ENCODE measurements at places on chromosomes 11 and 22.

- H3K4me1 ChIP-seq, result no peaks in the 10 kb centered on the region
- peaks cover 8% of the 10 kb centered on the region for H3K27me3 ChIP-seq
- no peaks in the 10 kb centered on the region for H3K36me3 ChIP-seq
Measured at GRCh38 chr22:44698531-44699421, 3.2 kb upstream of the PRR5 start.

DNA sequence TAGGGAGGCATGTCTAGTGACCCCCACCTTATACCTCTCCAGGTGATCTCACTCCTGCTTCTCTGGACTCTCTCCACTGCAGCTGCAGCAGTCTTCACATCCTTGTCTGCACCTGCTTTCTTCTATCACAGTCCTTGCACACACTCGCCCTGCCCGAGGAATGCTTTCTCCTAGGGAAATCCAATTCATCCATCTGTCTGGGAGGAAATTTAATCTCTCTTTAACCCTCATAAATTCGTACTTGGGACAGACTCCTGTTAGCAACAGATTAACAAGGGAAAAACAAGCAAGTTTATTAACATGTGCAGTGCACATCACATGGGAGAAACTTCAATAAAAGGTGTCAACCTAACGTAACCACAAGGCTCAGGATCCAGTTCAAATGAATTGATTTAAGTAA, 11.3 kb upstream of the RCN1 start:
- no peak overlapping the region for H3K27ac ChIP-seq
- H3K4me1 ChIP-seq, result peaks cover 9% of the 10 kb centered on the region
- no peak overlapping the region for H3K4me3 ChIP-seq
- H3K36me3 ChIP-seq, result no peaks in the 10 kb centered on the region
- DNase-seq, result no peak

DNA sequence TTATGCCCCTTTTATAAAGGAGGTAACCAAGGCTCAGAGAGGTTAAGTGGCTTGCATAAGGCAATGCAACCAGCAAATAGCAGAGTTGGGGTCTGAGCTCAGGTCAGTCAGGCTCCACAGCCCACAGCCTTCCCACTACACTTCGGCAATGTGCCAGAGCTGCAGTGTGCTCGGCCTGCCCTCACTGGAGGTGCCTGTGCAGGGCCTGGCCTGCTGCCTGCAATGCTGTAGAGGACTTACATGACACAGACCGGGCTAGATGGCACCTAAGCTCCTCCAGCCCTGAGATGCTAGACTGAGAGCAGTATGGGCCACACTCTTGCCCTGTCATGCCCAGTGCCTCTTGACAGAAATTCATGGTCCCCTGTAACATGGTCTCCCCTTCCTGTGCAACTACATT, 49.8 kb downstream of the SERPINH1 start:
- H3K4me1 ChIP-seq, result no peaks in the 10 kb centered on the region
- no peak overlapping the region for H3K4me3 ChIP-seq
- no peaks in the 10 kb centered on the region for H3K27me3 ChIP-seq
- no peak overlapping the region for H3K27ac ChIP-seq
- no peaks in the 10 kb centered on the region for H3K36me3 ChIP-seq
- no peak for DNase-seq

DNA sequence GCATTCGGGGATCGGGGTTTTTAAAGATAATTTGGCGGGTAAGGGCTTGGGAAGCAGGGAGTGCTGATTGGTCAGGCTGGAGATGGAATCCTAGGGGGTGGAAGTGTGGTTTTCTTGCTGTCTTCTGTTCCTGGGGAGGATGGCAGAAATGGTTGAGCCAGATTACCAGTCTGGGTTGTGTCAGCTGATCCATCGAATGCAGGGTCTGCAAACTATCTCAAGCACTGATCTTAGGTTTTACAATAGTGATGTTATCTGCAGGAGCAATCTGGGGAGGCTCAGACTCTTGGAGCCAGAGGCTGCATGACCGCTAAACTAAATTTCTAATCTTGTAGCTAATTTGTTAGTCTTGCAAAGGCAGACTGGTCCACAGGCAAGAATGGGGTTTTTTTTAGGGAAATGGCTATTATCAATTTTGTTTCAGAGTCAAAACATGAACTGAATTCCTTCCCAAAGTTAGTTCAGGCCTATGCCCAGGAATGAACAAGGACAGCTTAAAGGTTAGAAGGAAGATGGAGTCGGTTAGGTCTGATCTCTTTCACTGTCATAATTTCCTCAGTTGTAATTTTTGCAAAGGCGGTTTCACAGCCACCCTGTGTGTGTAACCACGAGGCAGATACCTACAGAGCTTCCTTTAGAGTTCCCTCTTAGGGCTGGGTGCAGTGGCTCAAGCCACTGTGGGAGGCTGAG, 10.2 kb downstream of the SCGB1A1 start:
- 0 out of 2 replicates have a peak, but pooled peaks cover 3% of the 10 kb centered on the region for H3K4me1 ChIP-seq
- H3K27me3 ChIP-seq, result no peaks in the 10 kb centered on the region
- DNase-seq, result no peak
- no peak overlapping the region for H3K27ac ChIP-seq
- no peak overlapping the region for H3K4me3 ChIP-seq

- no peaks in the 10 kb centered on the region for H3K36me3 ChIP-seq
- no peak overlapping the region for H3K27ac ChIP-seq
- no peaks in the 10 kb centered on the region for H3K4me1 ChIP-seq
- no peaks in the 10 kb centered on the region for H3K27me3 ChIP-seq
- no peak overlapping the region for H3K4me3 ChIP-seq
- DNase-seq, result no peak
Measured at GRCh38 chr11:96925862-96926261, 536.0 kb downstream of the JRKL start.

- DNase-seq, result no peak
- H3K4me1 ChIP-seq, result no peaks in the 10 kb centered on the region
- no peak overlapping the region for H3K4me3 ChIP-seq
- H3K27me3 ChIP-seq, result no peaks in the 10 kb centered on the region
- H3K27ac ChIP-seq, result no peak overlapping the region
Measured at GRCh38 chr22:38406617-38407016, 48.4 kb downstream of the KCNJ4 start.

GRCh38 chr11:65551572-65552387, 6.4 kb downstream of the LTBP3 start:
- H3K4me3 ChIP-seq, result peak overlapping the region; percentile 56
- H3K27ac ChIP-seq, result no peak overlapping the region
- H3K27me3 ChIP-seq, result no peaks in the 10 kb centered on the region
- H3K4me1 ChIP-seq, result peaks cover 6% of the 10 kb centered on the region
- H3K36me3 ChIP-seq, result no peaks in the 10 kb centered on the region
- peak; percentile 83 for DNase-seq

DNA sequence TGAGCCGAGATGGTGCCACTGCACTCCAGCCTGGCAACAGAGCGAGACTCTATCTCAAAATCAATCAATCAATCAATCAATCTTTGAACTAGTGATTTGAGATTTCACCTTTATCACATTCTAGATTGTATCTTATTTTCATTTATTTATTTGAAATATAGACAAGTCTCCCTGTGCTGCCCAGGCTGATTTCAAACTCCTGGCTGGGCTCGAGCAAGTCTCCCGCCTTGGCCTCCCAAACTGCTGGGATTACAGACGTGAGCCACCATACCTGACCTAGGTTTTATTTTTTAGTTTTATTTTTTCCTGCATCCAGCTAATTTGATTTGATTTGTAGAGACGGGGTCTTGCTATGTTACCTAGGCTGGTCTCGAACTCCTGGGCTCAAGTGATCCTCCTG, 17.1 kb downstream of the F2 start:
- H3K27ac ChIP-seq, result no peak overlapping the region
- H3K4me3 ChIP-seq, result no peak overlapping the region
- H3K4me1 ChIP-seq, result no peaks in the 10 kb centered on the region
- H3K27me3 ChIP-seq, result no peaks in the 10 kb centered on the region

DNA sequence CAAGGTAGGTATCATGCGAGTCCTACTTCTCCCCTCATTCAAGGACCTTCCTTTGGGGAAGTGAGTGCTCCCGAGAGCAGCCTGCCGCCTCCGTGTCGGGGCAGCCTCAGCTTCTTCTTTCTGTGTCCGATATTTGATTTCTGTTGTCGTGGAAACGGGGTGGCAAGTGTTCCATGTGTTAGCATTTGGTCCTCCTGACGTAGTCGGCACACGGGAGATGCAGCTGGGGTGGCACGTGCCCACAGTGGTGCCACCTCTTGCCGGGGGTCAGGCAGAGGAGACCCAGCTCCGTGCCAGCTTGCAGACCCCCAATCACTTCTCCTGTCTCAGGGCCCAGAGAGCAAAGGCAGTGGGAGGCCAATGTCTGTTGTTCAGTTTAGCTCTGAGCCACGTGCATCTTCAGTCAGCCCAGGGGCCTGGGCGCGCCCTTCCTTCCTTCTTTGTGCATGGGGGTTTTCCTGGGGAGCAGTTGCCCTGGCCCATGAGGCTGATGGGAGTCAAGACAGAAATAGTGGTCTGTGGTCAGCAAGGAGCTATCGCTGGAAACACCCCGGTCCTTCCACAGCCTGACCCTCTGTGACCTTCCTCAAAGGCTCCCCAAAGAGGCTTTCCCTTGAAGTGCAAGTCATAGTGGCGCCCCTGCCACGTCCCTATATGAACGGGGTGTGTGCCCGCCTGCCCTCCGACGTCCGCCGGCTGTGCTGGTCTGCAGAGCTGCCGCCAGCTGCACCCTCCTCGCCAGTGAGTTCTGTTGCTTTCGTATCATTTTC, 44.5 kb downstream of the PARVB start:
- no peak overlapping the region for H3K4me3 ChIP-seq
- no peak overlapping the region for H3K27ac ChIP-seq
- peaks cover 2% of the 10 kb centered on the region for H3K4me1 ChIP-seq
- no peaks in the 10 kb centered on the region for H3K27me3 ChIP-seq
- DNase-seq, result no peak

GRCh38 chr11:70365544-70365927, 32.8 kb upstream of the CTTN start:
- H3K36me3 ChIP-seq, result peaks cover 73% of the 10 kb centered on the region
- H3K4me1 ChIP-seq, result no peaks in the 10 kb centered on the region
- H3K27ac ChIP-seq, result no peak overlapping the region
- H3K27me3 ChIP-seq, result no peaks in the 10 kb centered on the region

- no peaks in the 10 kb centered on the region for H3K4me1 ChIP-seq
- no peaks in the 10 kb centered on the region for H3K27me3 ChIP-seq
- H3K36me3 ChIP-seq, result no peaks in the 10 kb centered on the region
Measured at GRCh38 chr11:67780056-67780455, 105.6 kb upstream of the ALDH3B2 start.

- no peak for DNase-seq
- no peak overlapping the region for H3K27ac ChIP-seq
- H3K4me3 ChIP-seq, result no peak overlapping the region
- H3K4me1 ChIP-seq, result peaks cover 8% of the 10 kb centered on the region
- no peaks in the 10 kb centered on the region for H3K36me3 ChIP-seq
- H3K27me3 ChIP-seq, result no peaks in the 10 kb centered on the region
Measured at GRCh38 chr11:8768625-8769333, 86.2 kb downstream of the RPL27A start.

GRCh38 chr11:31810779-31811647, at the start of gene PAX6:
TSS of gene PAX6 (minus strand) at chr11:31811322. CDS start at chr11:31806411, 4,911 bp downstream.
- peak; percentile 88 for DNase-seq
- H3K27ac ChIP-seq, result no peak within 1 kb of the TSS
- H3K36me3 ChIP-seq, result no peaks in the 10 kb centered on the region
- H3K4me3 ChIP-seq, result peak within 1 kb of the TSS; percentile 51
- H3K4me1 ChIP-seq, result no peaks in the 10 kb centered on the region

GRCh38 chr22:39814899-39815298, 78.7 kb downstream of the ENTHD1 start:
- no peaks in the 10 kb centered on the region for H3K4me1 ChIP-seq
- DNase-seq, result no peak

- peak overlapping the region; percentile 53 for H3K4me3 ChIP-seq
- H3K27ac ChIP-seq, result no peak overlapping the region
- no peaks in the 10 kb centered on the region for H3K36me3 ChIP-seq
Measured at GRCh38 chr11:35305670-35306382, 113.5 kb downstream of the SLC1A2 start.

DNA sequence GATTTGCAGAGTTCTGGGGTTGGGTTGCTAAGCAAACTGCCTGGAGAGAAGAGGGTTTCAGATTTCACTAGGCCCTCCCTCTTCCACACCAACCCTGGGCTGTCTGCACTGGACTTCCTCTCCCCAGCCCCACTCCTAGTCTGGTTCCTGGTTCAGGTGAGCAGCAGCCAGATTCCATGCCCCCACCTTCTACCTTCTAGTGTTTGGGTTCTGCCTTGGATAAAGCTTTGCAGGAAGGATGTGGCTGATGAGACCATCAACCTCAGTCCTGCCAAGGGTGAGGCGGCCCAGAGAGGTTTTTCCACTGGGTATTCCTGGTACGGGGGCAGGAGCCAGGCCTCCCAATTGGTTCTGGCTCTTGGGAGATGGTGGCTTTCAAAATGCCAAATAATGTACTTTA, 68.3 kb downstream of the BCR start:
- H3K4me1 ChIP-seq, result peaks cover 25% of the 10 kb centered on the region
- DNase-seq, result peak; percentile 61
- no peaks in the 10 kb centered on the region for H3K27me3 ChIP-seq
- no peak overlapping the region for H3K27ac ChIP-seq

- H3K4me1 ChIP-seq, result no peaks in the 10 kb centered on the region
- H3K27me3 ChIP-seq, result no peaks in the 10 kb centered on the region
- H3K4me3 ChIP-seq, result no peak overlapping the region
- H3K36me3 ChIP-seq, result no peaks in the 10 kb centered on the region
- no peak overlapping the region for H3K27ac ChIP-seq
Measured at GRCh38 chr11:107756553-107756952, 44.7 kb upstream of the SLN start.
